Suppressor macrophage treated with lipopolysaccharide for 4 hours (primary cell): ENCODE measurements at places on chromosomes 5 and 9.

DNA sequence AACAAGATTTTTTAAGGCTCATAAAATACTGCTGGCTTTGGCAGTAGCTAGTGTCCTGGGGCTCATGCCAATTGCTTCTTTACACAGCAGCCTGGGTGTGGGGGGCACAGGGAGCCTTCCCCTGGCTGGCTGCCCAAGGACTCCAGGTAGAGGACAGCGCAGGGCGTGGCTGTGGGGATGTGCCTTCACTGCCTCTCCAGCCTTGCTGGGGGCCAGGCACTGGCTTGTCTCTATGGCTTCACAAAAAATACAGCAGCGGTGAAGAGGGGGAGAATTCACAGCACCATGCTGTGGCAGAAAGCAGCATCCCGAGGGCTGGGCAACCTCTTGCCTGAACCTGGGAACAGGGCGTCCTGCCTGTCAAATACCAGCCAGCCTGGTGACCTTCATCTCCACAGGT is 57.4 kb downstream of the DAP start:
- no peak for DNase-seq

- DNase-seq: no peak
Measured at GRCh38 chr5:32088214-32088613, 85.9 kb downstream of the GOLPH3 start.

GRCh38 chr5:57276353-57276752 is 102.5 kb downstream of the GPBP1 start:
- DNase-seq: peak; percentile 60

DNA sequence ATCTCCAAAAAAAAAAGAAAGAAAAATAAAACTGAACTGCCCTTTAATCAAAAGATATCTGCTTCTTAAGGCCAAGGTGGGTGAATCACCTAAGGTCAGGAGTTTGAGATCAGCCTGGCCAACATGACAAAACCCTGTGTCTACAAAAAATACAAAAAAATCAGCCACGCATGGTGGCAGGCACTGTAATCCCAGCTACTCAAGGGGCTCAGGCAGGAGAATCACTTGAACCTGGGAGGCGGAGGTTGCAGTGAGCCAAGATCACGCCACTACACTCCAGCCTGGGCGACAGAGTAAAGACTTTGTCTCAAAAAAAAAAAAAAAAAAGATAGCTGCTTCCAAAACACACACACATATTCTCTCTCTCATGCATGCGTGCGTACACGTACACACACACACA is 17.8 kb downstream of the SCAI start:
- DNase-seq: no peak

GRCh38 chr5:10220248-10220647 is 29.4 kb downstream of the ATPSCKMT start:
- DNase-seq: no peak

DNA sequence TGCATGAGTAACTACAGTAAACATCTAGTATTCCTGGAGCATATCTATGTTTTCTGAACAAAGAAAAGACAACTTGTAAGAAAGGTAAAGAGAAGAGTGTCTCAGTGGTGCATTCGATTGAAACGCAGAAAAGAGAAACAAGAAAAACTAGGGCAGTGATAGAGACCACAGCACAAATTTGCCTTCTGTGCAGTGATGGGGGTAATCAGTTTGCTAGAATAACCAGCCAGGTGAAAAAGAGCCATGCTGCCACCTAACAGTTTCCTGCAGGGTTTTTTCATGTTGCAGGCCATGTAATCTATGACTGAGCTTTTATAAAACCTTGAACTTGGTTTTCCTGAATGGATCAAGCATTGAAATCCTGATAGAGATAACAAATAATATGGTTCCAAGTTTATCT is 198.4 kb upstream of the MEF2C start:
- DNase-seq: no peak

DNA sequence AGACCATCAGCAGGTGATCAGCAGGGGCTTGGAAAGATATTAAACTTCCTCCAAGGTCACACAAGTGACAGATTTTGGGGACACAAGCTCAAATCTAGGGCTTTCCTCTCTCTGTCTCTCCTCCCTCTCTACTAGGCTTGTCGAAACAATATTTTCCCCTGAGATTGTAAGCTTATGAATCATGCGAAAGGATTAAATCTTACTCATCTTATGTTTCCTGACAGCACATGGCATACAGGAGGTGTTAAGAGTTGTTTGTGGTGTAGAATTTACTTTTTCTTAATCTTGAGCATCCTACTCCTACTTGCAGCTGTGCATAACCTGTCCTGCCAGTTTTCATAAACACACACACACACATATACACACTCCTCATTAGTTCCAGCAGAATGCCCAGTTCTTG is 186.3 kb downstream of the MARCHF11 start:
- DNase-seq: no peak

DNA sequence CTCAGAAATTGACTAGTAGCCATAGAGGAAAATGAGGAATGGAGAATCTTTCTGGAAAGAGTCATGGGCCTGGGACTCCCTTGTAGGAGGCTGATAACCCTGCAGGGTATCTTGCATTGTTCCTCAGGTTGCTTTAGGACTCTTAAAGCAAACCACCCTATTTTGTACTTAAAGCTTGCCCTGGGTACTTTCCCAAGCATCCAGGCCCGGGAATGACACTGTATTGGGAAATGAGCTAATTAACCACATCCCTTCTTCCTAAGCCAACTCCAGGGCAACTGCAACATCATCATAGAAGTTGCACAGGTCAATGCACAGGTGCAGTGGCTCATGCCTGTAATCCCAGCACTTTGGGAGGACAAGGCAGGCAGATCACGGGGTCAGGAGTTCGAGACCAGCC is 55.9 kb downstream of the UGCG start:
- peak; percentile 63 for DNase-seq

GRCh38 chr9:84655447-84655846 is 14.1 kb upstream of the NTRK2 start:
- no peak for DNase-seq

DNA sequence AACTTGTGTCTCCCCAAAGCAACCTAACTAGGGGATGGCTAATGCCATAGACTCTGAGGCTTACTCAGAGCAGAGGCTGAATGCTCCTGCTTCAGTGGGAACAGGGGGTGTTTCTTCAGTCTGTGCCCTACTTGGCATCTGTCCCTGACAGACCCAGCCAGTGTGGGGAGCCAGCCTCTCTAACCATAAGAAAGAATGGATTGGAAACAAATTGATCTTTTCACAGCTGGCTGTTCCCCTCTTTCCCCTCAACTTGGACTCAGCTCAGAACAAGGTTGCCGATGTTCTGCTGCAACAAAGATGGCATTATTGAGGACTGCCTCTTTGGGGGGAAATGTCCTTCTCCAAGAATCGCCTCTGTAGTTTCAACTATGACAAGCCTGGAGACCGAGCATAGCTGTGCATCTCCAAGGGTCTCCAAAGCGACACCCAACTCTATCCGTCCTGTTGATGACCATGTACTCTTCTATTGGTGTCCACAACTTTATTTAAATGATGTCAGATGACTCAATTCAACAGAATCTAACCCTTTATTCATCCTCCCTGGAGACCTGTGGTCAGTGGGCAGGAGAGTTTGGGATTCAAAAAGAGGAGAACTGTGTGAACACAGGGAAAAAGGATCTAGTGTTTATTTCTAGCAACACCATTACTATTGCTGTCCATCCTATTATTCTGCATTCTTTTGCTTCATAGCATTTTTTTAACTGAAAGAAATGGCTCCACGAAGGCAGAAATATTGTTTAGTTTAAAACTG is 24.7 kb upstream of the TNC start:
- no peak for DNase-seq

DNA sequence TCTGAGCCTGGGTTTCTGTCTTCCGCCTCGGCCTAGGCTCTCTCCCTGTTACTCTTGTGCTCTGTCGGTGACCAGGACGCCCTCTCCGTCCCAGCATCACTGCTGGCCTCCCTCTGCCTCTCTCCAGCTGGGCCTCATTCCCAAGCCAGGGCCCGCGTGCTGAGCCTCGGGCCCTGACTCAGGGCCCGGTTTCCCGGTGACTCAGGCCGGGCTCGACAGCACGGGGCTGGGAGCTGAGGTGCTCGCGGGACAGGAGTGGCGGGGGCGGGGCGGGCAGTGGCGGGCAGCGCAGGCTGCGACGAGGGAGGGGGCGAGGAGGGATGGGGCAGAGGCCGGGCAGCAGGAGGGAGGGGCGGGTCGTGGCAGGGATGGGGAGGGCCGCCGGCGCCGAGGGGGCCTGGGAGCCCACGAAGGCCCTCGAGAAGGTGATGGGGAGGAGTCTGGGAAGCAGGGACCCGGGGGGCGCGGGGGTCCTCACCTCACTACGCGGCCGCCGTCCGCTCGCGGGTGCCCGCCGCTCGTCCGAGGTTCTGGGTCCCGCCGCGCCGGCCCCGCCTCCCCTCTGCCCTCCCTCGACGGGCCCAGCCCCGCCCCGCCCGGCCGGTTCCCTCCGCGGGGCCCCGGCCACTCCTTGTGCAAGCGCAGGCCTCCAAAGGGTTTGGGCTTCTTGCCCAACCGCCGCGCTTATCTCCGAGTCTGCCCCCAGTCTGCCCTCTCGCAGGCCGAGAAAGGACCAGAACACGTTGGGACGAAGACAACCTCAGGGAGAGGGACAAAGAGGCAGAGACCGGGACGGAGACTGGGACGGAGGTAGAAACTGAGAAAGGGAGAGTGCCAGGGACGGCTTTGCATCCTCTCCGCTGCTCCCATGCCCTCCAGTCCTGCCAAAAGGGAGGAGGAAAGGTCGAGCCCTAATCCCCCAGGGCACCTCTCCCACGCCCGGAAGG is at the start of gene ARAP3:
Gene ARAP3, minus strand, starts transcription at position 536 of the 947 bp plus-strand sequence. CDS start 1,744 bp downstream, outside the sequence.
- DNase-seq: peak; percentile 74

- DNase-seq: peak; percentile 80
Measured at GRCh38 chr9:37998881-37999587, 70.0 kb downstream of the SHB start.

DNA sequence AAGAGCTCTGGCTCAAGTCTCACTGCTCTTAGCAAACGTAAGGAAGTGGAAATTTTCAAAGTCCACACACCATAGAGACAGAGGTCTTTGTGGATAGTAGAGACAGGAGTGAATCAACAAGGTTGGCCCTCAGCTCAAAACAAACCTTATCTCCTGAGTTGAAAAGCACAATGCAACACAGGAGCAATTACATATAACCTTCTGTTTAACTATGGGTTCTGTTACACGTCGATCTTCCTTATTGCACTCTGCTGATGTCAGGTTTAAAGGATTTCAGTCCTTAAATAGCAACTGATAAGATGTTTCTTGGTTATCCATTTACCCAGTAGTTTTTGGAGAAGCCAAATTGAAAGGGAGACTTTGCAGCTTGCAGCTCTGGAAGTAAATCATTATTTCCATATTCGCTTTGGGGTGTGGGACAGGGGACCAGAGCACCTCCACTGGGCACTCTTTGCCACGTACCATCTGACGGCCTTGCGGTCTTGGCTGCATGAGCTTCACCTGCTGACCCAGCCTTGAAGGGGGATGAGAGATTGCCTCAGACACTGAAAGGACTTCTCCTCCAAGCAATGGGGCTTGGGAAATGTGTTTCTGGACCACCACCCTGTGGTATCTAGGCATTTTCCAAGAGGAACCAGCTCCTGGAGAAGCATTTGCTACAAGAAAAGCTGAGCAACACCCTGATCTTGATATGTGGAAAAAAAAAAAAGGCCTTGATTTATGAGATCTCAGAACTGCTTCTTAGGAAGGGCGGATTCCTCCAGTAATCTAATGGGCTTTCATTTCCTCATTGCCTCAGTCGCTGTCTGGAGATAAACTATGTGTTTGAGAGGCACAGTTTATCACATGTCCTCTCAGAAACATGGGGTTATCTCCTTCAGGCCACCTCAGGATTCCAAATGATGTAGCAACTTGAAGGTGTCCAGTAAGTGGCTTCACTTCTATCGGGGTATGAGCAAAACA is 56.2 kb upstream of the ZNF622 start:
- DNase-seq: no peak

- no peak for DNase-seq
Measured at GRCh38 chr5:135353952-135354721, 44.9 kb downstream of the MACROH2A1 start.

DNA sequence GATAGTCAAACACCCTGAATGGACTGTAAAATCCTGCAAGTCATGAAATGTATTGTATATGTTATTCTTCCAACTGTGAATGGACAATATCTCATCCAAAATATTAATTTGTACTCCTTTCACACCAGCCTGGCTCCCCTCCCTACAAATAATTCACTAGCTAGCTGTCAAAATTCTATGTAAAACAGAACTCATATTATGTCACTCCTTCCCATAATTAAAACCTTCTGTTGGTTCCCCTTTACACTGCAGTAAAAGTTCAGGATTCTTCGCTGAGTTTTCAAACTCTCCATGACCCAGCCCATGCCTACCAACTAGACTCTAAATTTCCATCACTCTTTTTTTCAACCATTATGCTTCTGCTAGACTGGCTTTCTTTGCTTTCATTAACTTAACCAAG is 857.1 kb downstream of the TAF11L14 start:
- no peak for DNase-seq

- DNase-seq: no peak
Measured at GRCh38 chr9:131703697-131704096, 36.2 kb downstream of the RAPGEF1 start.

DNA sequence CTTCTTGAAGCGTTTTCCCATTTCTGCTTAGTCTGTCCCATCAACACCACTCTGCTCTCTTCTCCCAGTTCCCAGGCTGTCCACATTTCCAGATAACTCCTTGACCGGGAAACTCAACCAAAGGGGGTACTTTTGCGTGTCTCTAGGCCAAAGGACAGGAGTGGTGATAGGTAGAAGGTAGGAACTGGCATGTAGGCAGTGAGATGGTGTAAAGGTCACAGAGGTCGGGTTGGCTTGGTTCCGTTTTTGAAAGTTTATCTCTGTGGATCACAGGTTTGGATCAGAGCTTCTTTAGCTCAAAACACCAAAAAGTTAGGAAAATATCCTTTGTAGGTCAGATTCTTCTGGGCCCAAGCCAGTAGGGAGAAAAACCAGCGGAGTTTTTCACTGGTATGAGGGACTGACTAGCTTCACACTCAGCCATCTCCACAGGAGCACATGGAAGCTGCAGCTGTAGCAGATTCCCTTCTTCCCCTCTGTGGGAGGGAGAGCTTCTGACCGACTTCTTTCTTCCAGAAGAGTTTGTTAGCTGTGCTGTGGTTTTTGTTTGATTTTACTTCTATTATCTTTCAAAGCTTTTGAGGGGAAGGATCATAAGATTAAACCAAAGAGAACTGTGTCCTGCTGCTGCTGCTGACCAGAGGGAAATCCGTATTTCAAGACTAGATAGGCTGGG is 98.4 kb upstream of the DMRT1 start:
- no peak for DNase-seq

DNA sequence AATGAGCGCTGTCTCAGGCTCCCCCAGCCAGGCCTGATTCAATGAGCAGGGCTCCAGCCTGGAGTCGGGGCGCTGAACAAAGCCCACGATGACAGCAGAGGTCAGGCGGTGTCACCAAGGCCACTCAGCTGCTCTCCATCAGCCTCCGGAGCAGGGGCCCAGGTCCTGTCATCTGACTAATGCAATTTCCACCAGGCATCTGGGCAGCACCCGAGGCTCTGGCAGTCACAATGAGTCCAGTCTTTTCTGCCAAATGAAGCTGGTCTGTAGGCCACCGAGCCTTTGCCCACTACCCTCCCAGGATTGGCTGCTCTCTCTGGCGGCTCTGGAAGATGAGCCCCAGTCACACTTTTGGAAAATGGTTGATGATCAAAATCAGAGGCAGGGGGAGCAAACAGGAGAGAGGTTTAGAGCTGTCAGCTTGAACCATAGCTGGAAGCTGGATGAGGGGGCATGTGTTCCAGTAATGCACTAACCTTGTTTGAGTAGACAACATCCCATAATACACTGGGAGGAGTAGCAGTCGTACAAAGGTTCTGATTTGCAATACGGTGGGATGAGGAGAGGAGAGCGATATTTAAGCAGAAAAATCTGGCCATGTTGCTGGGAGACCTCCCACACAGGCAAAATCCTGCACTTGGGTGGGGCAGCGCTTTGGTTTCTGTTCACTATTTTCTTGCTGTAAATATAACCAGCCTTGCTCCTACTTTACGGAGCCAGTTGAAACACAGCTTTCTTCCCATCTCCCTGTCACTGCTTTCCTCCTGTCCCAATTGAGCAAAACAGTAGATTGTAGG is 306.4 kb upstream of the PANK3 start:
- DNase-seq: no peak
